ENCODE measurements at places on chromosomes 5 and 9.

GRCh38 chr9:117412006-117412715 lies 2.7 kb downstream of the ASTN2 start:
- DNase-seq = peak; percentile 32

DNA sequence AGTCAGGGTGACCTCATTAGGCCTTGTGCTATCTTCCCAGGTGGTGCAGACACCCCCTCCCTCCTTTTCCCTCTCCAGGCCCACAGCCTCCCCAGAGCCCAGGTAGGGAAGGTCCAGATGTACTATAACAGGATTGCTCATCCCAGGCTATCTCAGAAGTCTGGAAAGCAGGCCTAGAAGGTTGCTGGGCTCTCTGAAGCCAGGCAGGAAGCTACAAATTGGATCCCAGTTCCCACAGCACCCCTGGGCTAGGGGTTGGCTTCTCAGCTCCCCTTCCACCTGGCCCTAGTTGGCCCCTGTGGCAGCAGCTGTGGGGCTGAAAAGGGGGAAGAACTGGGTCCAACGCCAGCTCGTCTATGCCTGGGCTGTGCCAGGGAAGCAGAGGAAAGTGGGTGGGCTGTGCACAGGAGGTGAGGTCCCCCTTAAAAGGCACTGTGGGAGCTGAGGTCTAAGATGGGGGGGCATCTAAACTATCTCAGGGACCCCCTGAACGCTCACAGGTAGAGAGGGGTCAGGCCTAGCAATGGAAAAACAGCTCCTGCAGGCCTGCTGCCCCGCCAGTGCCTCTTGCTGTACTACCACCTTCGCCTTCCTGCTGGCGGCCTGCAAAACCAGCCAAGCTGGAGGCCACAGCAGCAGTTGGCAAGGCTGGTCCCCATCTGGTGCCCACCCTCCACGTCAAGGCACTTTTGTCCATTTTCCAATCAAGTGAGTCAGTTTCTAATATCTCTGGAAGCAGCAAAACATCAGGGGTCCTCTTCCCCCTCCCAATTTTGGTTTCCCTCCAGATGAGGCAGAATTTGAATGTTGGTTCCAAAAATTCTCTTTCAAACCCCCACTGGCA lies 13.3 kb upstream of the PSMD5 start:
- no peak for DNase-seq

DNA sequence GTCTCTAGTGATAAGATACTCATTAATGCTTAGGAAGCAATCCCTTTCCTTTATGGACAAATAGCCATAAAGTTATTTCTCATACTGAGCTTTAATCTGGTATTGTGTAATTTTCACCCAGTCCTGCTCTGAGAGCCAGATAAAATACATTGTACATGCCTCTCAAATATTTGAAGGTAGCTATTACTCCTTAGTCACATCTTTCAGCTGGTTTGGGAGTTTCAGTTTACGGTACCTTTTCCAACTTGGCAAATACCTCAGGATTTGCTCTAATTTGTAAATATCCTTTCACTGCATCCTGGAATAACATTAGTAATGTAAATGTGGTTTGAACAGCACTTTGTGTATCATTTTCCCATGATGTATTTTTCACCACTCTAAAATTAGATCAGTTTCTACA lies 47.4 kb downstream of the ABHD17B start:
- DNase-seq = no peak

DNA sequence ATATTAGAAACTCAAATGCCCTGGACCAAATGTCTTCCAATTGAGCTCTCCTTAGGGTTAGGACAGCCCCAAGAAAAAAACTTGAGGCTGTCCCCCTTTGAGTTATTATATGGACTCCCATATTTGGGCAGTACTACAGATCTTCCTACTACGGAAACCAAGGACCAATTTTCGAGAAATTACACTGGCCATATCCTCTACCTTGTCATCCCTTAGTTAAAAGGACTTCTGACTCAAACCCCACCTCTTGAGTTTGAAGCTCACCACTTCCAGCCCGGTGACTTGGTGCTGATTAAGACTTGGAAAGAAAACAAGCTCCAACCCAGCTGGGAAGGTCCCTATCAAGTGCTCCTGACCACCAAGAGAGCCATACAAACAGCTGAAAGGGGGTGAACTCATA lies 497.0 kb upstream of the GRAMD2B start:
- DNase-seq = no peak

DNA sequence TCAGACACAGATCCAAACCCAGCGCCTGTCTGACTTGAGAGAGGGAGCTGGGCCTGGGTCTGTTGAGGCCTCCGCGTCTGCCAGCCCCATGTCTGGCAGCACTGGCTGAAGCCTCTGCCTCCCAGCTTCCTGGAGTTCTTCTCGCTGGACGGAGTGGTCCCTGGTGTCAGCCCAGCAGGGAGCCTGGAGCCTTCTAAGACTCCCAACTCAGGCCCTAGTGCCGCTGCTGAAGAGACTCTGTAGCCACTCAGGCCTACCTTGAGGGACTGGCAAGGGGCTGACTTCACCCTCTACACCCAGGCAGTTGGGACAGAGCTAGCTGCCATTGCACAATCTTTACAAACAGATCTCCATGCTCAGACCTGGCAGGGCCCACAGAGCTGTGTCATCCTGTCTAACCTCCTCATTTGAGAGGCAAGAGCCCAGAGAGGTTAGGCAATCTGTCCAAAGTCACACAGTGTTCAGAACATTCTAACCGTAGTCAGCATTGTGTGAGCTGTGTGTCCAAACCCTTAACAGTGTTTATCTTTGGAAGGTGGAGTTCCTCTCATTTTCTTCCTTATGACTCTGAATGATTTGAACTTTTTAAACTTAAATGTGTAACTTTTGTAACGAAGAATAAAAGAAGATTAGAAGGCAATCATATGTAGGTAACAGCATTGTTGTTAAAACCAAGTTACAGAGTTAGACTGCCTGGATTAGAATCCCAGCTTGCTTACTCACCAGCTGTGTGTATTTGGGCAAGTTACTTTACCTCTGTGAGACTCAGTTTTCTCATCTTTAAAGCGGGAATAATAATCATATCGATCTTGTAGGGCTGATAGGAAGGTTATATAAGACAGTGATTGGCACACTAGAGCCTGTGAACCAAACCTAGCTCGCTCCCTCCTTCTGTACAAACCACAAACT lies 4.6 kb upstream of the DUSP1 start:
- DNase-seq = no peak

DNA sequence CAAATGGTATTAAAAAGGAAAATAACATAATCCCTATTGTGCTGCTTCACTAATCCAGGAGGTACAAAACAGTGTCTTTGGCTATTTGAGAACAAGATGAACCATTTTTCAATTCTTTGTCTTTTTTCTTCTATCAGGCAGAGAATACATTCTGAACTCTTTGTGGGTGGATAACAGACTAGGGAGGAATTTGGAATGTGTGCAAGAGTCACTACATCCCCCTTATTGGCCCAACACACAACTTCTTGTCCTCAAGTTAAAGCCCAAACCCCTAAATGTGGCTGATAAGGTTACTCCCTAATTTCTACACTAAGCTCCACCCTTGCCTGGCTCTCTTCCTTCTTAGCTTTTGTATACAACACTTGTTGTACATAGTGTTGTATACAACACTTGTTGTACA lies 342.7 kb upstream of the RFX3 start:
- DNase-seq = no peak

DNA sequence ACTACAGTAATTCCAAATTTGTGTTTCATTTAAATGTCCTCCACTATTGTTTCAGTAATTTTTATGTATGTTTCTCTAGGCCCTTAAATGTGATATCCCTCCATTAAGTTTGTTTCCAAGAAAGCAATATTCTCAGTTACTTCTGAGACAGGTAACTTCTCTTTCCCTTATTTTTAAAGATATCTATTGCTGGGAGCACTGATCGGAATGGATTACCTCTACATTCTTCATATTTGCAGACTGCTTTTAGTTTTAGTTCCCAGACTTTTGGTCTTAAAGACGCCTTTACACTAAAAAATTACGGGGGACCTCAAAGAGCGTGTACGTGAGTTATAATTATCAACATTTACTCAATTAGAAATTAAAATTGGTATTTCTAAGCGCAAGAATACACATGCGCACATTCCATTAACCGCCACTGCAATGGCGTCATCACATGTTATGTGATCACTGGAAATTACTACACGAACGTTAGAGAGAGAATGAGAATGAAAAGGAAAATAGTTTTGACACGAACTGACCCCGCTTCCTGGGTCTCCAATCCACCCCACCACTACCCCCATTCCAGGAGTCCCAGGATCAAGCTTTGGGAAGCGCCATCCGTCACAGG lies 519 bp upstream of the RAD50 start:
- no peak for DNase-seq

DNA sequence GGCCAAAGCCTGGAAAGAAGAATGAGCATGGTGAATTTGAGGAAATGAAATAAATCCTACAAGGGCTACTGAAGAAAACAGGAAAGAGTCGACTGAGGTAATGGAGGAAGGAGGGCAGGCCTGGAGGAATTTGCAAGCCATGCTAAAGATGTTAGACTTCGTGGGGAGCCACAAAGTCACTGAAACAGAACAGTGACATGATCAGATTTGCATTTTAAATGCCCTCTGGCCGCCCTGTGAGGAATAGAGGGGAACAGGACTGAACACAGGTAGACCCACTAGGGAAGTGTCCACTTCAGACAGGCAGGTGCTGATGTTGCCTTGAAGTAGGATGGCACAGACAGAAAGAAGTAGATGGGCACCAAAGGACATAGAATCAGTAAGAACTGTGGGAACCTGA lies 42.8 kb upstream of the RLN1 start:
- DNase-seq = no peak

GRCh38 chr5:39270225-39270848 lies 51.0 kb upstream of the FYB1 start:
- DNase-seq = no peak
